ENCODE measurements at places on chromosomes 12 and 14.

DNA sequence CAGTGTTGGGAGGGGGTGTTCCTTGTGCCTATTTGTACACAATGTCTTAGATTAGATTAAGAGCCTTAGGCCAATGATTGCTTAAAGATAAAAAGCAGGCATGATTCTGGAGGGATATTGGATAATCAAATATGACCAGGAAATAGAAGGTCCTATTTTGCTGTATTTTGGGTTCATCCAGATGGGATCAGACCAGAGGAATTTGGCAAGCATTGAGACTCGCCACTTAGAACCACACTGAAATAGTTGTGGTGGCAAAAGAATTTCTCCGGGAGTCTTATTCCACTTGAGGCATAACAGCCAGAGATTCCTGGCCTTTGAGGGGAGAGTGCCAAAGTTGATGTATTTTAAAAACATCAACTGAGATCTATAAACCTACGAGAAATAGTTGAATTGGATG is 327.2 kb downstream of the RAD51B start:
- no peak for DNase-seq

GRCh38 chr14:99899578-99900178 is 106.5 kb downstream of the EML1 start:
- DNase-seq: no peak

DNA sequence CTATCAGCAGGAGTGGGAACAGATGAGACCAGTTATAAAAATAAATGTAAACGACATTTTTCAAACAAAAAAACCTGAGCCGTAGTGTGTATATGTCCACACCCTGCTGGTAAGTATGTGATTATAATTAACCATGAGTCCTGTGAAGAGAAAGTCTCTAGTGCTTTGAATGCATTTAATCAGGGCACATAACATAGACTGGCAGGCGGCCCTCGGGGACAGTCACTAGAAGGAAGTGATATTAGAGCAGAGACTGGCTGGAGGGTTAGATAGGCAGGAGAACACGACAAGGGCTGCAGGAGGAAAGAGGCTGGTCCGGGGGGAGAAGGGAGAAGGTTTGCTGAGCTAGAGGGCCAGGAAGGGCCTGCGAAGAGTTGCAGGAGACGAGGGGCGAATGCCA is 23.8 kb upstream of the ELK3 start:
- DNase-seq: no peak

DNA sequence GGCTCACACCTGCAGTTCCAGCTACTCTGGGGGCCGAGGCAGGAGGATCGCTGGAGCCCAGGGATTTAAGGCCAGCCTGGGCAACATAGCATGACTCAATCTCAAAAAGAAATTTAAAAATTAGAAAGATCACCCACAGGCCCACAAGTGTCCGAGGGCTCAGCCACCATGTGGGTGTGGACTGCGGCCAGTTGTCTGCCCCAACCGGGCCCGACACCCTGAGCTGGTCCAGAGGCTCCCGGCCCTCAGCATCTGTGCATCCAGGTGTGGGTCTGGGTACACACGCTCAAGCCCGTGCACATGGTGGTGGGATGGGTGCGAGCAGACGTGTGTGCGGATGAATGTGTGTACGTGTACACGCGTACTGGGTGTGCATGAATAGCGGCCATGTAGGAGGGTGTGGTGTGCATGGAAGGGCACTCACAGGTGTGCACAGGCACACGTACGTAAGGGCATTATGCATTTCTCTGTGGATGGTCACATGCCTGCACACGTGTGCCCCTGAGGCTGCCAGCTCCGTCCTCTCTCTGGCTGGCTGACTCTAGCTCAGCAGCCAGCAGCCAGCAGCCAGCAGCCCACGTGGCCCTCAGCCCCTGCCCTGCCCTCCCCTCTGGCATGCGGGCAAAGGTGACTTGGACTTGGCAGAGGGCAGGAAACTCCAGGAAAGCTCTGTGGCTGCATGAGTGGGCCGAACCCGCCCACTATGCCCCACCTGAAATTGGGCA is 23.3 kb upstream of the NUDT14 start:
- no peak for DNase-seq

DNA sequence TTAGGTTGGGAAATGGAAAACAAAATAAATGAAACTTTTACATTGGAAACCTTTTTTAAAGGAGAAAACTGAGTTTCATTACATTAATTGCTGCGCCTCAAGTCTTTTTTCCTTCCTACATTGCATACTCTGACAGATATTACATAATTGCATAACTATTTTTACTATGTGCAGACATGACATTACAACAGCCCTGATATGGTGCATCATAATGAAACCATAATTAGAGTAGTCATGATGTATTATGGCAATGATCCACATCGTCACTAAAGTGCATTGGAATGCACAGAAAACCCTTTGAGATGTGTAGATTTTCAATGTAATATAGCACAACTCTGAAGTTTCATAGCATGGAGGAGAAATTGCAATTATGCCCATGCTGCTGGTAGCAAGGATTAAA is 217.8 kb upstream of the NPAS3 start:
- no peak for DNase-seq

Data from omental fat pad (tissue), 4 donors.